Endothelial cell of umbilical vein (primary cell): ENCODE measurements at places on chromosomes 5 and 9.
A peak's percentile ranks its signal among the peaks of the same experiment; 100 is the strongest.

DNA sequence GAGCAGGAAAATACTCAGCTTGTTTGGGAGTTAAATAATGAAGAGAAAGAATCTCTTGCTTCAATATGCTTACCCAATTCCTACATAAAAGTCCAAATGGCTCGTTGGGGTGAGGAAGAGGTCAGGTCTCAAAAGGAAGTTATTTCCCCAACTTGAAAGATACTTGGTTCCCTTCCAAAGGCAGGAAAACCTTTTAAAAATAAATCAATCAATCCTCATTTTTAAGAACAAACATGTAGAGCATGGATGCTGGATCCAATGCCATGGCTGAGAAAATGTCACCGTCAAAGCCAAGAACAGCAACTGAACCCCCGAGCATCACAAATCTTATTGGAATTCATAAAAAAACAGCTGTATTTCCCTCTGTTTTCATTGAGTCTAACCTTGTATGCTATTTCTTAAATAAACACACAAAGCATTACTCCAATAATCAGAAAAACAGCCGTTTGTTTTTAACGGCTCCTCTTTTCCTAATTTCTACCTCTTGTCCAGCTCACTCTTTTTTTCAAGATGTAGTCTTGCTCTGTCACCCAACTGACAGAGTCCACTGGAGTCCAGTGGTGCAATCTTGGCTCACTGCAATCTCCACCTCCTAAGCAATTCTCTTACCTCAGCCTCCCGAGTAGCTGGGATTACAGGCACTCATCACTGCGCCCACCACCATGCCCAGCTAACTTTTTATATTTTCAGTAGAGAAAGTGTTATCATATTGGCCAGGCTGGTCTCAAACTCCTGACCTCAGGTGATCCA lies 140.7 kb downstream of the GNA14 start:
- peak; percentile 83 for DNase-seq

DNA sequence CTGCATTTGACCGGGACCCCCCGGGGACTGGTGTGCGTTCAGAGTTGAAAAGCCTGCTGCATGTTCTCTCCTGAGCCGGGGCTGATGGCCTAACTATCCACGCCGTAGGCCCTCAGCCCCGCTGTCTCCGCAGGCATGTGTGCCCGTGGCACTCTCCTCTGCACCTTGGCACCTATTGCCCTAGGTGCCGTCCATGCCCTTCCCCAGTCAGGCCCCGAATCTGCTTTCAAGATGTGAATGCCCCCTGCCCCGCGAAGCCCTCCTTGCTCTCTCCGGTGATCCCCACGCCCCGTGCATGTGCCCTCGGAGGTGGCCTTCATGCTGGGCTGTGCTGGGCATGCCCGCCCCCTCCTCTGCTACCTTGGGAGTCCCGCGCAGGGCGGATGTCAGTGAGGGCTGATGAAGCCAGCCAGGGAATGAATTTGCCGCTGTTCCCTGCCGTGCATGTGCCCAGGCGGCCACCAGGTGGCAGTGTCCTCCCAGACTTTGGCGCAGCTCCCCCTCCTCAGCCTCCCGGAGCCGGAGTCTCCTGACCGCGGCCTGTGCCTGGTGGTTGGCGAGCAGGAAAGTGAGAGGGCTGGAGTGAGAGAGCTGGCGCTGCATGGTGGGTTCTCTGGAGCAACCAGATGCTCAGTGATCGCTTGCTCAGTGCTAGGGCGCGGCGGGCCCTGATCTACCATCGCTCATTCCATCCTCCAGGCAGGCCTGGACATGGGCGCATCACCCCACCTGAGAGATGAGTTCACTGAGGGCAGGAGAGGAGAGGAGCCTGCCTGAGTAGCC lies 112.9 kb upstream of the LMX1B start:
- peak; percentile 52 for DNase-seq

GRCh38 chr9:126510564-126510963 lies 103.2 kb upstream of the LMX1B start:
- no peak for DNase-seq

- DNase-seq = no peak
Observed at GRCh38 chr9:115283395-115283794, 165.4 kb upstream of the TNC start.

- DNase-seq = no peak
Observed at GRCh38 chr9:93587651-93588347, 11.4 kb downstream of the PHF2 start.

DNA sequence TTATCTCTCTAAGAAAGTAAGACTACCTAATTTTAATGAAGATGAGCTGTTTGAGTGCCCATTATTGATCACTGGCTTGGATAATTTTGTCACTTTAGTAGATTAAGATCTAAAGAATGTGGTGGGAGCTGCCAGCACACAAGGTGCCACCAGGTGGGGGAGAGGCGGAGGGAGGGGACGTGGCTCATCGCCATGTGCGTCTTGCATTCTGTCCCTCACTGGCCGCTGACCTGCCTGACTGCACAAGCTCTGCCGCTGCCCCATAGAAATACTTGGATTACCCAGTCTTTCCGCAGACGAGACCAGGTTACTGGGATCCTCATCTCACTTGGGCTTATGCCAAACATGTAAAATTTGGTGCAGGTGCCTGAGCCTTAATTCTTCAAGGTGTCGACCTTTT lies 37.6 kb downstream of the RHOBTB3 start:
- DNase-seq = no peak

DNA sequence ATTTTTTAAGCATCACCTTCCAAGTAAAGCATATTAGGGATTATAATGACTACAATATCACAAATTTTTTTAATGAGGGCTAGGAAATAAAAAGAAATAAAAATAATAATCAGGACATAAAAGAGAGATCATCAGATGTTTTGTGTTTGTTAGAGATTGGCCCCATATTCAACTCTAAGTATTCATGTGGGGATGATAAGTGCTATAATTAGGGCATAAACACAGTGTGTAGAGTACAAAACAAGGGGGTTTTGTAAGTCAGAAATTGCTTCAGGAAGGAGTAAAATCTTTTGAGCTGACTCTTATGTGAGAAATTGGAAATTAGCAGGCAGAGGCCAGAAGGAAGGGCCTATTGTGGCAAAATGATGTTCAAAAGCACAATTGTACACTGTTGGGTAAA lies 127.3 kb downstream of the STARD4 start:
- DNase-seq = no peak

DNA sequence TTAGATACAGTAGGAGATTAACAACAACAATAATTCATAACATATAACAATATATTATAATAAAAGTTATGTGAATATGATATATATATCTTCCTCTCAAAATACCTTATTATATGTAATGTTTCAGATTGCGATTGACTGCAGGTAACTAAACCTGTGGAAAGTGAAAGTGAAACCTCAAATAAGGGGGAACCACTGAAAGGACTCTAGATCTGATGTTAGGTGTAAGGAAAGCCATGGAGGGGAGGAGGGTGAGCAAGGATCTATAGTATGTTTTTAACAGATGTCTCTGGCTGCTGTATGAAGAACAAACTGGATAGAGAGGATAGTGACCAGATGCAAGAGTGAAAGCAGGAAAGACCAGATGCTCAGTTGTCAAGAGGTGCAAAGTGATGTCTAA lies 5.8 kb upstream of the FSTL4 start:
- no peak for DNase-seq

DNA sequence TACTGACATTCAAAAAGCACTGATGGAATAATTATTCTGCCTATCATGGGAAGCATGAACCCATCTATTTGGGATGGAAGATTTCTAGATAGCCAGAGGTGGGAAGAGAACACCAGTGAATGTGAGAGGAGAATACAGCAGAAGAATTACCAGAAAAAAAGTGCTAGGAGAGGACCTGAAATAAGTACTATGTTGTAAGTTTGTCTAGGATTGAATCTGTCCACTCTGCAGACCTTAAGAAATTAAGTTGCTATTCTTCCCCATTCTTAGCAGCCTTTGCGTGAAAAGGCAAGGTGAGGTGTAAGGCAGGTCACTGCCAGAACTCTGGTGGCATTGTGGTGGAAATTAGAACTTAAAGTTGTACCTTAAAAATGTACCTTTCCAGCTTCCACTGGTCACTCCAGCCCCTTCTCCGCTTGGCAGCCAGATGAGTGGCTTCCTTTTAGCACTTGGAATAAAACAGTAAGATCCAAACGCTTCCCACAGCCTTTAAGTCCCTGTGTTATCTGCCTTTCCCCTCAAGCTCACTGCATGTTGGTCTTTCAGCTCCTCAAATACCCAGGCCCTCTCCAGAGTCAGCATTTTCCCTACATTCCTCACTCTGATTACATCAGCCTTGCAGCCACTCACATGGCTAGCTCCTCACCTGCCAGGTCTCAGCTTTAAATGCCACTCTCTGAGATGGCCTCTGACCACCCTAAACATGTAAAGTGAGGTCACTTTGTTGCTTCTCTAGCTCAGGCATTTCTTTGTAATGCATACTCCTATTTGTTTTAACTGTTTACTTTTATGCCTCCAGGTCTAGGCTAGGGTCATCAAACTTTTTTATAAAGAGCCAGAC lies 253.0 kb downstream of the EPB41L4A start:
- DNase-seq = no peak

GRCh38 chr5:42108468-42108867 lies 183.4 kb downstream of the FBXO4 start:
- DNase-seq = no peak

GRCh38 chr9:90124961-90125360 lies 517.7 kb downstream of the DIRAS2 start:
- no peak for DNase-seq

DNA sequence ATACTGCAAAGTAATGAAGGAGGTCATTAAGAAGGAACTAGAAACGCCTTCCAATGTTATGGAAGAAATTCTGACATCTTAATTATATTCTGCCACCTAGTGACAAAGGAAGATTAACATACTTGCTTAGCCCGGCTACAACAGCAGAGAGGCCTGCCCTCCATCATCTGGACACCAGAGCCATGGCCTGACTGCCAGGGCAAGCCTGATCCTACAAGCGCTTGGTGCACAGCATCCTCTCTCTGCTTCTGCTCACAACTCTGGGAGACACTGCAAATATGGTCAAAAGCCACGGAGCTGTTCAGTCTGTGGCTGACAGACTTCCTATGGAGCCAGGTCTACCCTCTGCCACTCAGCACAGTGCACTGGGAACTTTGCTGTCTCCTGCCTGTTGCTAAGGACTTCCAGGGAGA lies 87.3 kb upstream of the SLC44A1 start:
- DNase-seq = peak; percentile 63

DNA sequence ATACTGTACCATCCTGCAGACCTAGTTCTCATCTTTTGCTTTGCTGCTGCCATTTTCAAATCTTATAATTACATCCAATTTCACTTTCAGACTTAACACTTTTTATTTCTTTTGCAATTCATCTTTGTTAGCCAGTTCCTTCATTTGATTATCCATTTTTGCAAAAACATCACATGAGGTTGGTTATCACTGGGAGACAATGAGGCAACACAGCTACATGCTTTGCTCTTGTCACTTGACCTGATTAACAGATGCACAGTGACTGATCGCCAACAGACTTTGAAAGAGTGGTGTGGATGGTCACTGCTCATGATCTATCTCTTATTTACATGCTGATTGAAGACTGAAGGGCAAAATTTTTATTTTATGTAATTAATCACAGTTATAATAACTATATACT lies 17.0 kb upstream of the RNF20 start:
- DNase-seq = no peak

GRCh38 chr9:3157011-3157410 lies 313.1 kb upstream of the PUM3 start:
- no peak for DNase-seq

DNA sequence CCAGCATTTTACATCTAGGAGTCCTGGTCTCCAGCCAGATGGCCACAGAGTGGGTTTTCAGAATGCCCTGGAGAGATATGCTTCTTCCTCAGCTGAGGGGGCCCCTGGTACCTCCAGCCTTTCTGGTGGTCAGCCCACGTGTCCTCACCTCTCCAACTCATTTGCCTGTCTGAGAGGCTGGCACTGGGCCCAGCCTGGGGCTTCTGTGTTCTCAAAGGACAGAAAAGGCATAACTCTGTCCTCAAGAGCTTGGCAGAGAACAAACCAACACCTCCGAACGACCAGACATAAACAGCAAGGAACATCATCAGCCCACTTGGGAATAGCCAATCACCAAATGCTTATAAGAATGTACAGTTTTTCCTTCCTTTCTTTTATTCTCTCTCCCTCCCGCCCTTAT lies 17.1 kb downstream of the ENG start:
- DNase-seq = no peak

GRCh38 chr9:74824654-74825053 lies 63.1 kb downstream of the TRPM6 start:
- peak; percentile 67 for DNase-seq

DNA sequence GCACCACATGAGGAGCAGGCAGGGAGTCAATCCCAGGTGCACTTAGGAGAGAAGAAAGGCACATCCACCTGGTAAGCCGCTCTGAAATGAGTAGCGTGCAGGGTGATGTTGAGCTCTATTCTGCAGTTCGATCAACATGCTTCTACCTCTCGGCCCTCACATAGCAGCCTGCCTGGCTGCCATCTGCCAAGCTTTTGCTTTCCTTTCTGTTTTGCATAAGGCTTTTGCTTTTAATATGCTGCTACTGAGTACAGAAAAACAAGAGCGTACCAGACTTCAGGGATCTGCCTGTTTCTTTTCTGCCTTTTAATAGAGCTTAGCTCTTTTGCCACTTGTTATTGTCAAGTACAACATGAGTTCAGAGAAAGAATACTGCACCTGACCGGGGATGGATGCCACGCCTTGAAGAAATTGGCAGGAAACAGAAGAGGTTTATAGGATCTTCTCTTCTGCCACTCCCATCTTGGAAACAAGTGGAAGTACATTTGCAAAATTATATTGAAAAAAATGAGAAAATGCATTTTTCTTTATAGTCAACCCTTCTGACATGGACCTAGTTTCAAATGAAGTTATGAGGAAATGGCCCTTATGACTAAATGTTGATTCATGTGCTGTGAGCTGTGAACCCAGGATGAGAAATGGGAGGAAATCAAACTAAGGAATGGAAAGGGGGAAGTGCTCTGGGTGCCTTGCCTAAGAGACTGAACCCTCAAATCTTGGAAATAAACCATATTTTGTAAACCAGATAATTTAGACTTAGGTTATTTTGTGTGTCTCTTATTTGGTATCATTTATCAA lies 4.0 kb upstream of the FCHO2 start:
- peak; percentile 71 for DNase-seq

- no peak for DNase-seq
Observed at GRCh38 chr5:153373130-153373498, 117.4 kb upstream of the GRIA1 start.

GRCh38 chr9:12934545-12935272 lies 159.9 kb downstream of the LURAP1L start:
- no peak for DNase-seq

- no peak for DNase-seq
Observed at GRCh38 chr5:180153099-180153498, 55.9 kb downstream of the RASGEF1C start.
